Progenitor cell of endocrine pancreas (in vitro differentiated cells): ENCODE measurements at places on chromosomes 7 and 10. TPM values are rescaled to one million over a fixed set of nuclear protein-coding genes. Genes with fewer than 3 reads are reported as not detected.

The MKX gene
- total RNA-seq: 0.31 and 0.67 TPM in 2 replicates

The ITPRID1 gene
- total RNA-seq: 3.1 and 3.9 TPM in 2 replicates

The GHRHR gene
- total RNA-seq: not detected in 2 replicates

The GNAT3 gene
- not detected in 2 replicates for total RNA-seq

The TRA2A gene
- 203 and 216 TPM in 2 replicates for total RNA-seq

The ENTPD1 gene
- 0.29 TPM in 1 of 2 replicates, not detected in the other for total RNA-seq

The STEAP2 gene
- total RNA-seq: 4.9 and 5.3 TPM in 2 replicates

The PDE6C gene
- total RNA-seq: not detected in 2 replicates

The TAS2R38 gene
- not detected in 2 replicates for total RNA-seq

The CFAP70 gene
- total RNA-seq: 5.3 and 5.6 TPM in 2 replicates

The LRRC4 gene
- total RNA-seq: 15.9 and 19.4 TPM in 2 replicates

The ADRB1 gene
- not detected in 2 replicates for total RNA-seq

The PRPS1L1 gene
- total RNA-seq: not detected in 2 replicates

The NRG3 gene
- total RNA-seq: 29.5 and 32.2 TPM in 2 replicates

The GNG11 gene
- total RNA-seq: not detected in 2 replicates

The NME8 gene
- total RNA-seq: 0.67 and 2.7 TPM in 2 replicates

The SH2D4B gene
- 0.11 and 0.12 TPM in 2 replicates for total RNA-seq

The ZC3HAV1 gene
- total RNA-seq: 41.2 and 44.6 TPM in 2 replicates

DNA sequence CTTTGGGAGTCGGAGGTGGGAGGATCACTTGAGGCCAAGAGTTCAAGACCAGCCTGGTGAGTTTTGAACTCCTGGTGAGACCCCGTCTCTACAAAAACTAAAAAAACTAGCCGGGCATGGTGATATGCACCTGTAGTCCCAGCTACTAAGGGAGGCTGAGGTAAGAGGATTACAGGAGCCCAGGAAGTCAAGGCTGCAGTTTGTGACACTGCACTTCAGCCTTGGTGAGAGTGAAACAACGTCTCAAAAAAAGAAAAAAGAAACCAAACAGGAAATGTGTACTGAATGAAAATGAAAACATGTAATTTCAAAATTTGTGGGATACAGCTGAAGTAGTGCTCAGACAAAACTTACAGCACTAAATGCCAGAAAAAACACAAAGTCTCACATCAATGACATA is 7.6 kb downstream of the ARHGAP12 start:
- peak overlapping the region; percentile 74 for H3K27ac ChIP-seq
- no peak for DNase-seq

GRCh38 chr10:89646889-89647657 is 2.0 kb upstream of the PANK1 start:
- no peak for DNase-seq
- peak overlapping the region; percentile 5 for H3K4me3 ChIP-seq
- H3K4me1 ChIP-seq: peaks cover 25% of the 10 kb centered on the region
- H3K36me3 ChIP-seq: no peaks in the 10 kb centered on the region

- no peak for DNase-seq
- no peaks in the 10 kb centered on the region for H3K36me3 ChIP-seq
- no peak overlapping the region for H3K27ac ChIP-seq
- H3K4me1 ChIP-seq: no peaks in the 10 kb centered on the region
- no peaks in the 10 kb centered on the region for H3K27me3 ChIP-seq
Observed at GRCh38 chr10:94150541-94151184, 156.9 kb downstream of the PLCE1 start.

DNA sequence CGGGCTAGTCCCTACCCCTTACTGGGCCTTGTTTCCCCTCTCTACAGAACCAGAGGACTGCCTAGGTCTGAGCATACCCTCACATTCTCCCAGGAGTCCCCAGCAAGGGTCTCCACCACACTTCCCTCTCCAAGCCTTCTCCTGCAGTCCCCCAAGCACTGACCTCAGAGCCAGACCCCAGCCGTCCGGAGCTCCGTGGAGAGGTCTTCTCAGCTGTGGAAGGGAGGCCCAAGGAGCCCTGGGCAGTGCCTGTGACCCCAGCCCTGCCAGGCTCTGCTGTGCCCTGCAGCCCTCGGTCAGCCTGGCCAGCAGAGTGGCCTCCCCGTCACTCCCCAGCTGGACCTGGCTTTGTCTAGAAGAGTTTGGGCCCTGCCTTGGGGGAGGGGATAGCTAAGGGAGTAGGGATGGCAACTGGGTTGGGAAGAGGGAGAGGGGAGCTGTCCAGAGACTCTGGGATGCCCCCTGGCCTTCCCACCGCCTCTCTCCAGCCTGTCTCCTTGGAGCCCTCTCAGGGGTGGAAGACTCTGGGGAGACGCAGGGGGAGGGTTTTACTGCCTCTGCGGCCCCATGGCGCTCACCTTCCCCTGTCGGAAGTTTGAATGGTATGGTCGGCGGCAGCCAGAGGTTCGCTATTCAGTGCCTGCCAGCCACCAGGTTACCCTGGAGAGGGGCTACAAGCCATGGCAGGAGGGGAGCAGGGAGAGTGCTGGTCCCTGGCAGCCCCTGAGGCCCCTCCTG is at the start of gene C10orf105:
Gene C10orf105, minus strand, starts transcription at position 315 of the 738 bp plus-strand sequence. CDS start 3,441 bp downstream, outside the sequence.
- H3K4me1 ChIP-seq: no peaks in the 10 kb centered on the region
- H3K36me3 ChIP-seq: no peaks in the 10 kb centered on the region
- DNase-seq: no peak
- H3K27ac ChIP-seq: no peak within 1 kb of the TSS

DNA sequence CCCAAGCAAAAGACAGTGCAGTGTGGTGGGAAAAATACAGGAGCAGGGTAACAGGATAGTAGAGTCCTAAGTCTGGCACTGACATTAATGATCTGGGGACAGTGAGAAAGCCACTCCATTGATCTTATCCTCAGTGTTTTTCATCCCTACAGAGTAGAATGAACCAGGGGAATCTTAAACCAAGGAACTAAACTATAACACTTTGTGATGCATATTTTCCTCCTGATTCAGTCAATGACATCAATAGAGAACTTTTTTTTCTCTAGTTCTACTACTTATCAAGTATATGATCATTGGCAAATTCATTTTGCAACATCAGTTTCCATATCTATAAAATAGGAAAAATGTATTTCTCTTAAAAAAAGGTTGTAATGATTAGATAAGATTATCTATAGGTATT is 151.1 kb downstream of the TMEM26 start:
- H3K4me1 ChIP-seq: no peaks in the 10 kb centered on the region
- no peak overlapping the region for H3K27ac ChIP-seq
- peaks cover 2% of the 10 kb centered on the region for H3K36me3 ChIP-seq
- H3K27me3 ChIP-seq: no peaks in the 10 kb centered on the region

GRCh38 chr7:50379082-50379481 is 71.1 kb downstream of the FIGNL1 start:
- H3K36me3 ChIP-seq: no peaks in the 10 kb centered on the region
- H3K4me3 ChIP-seq: no peak overlapping the region
- DNase-seq: peak; percentile 28
- peaks cover 2% of the 10 kb centered on the region for H3K27me3 ChIP-seq

DNA sequence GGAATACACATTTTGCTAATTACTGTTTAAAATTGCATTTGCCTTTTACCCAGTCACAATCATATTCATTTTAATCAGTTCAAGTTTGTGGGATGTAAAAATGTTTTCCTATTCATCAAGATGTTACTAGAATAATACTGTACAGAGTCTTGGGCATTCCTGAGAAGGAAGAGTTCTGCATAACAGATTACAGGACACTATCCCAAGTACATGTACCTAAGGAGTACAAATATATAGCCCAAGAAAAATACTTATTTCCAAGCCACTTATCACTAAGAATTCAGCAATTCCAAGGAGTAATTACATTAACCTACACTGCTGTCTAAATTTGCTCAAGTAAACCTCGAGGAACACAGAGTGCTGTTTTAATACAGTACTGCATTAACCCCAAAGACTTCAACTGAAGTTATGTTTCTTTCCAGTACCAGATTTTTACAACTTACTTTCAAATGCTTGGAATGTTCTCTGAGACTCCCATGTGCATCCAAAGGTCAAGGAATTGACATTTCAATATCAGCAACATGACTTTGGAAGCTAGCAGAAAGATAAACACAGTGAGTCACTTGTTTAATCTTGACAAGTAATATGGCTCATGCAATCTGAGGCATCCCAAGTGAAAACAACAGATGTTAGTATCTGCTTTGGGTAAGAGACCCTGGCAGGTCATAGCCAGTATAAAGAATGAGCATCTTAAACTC is 125.4 kb upstream of the BET1 start:
- H3K36me3 ChIP-seq: no peaks in the 10 kb centered on the region
- H3K4me3 ChIP-seq: no peak overlapping the region
- no peak for DNase-seq

- peak overlapping the region; percentile 11 for H3K27ac ChIP-seq
- no peaks in the 10 kb centered on the region for H3K27me3 ChIP-seq
- H3K36me3 ChIP-seq: peaks cover 11% of the 10 kb centered on the region
- no peak overlapping the region for H3K4me3 ChIP-seq
- no peaks in the 10 kb centered on the region for H3K4me1 ChIP-seq
Observed at GRCh38 chr10:35005868-35006267, 84.3 kb downstream of the CUL2 start.

DNA sequence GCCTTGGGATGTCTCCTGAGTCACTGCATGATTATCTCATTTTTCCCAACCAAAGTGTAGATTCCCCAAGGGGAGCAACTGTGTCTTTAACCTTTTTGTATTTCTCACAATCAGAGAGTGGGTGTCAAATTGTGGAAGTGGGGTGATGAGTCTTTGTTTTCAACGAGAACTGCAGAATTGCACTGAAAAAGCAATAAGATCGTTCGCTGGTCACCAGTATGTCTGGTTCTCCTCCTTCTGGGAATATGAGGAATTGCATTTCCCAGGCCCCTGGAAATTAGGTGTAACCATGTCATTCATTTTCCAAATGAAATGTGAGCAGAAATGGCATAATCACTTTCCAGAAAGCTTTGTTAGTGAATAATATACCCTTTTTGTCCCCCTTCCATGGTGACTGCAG is 326.9 kb downstream of the GPAM start:
- H3K27ac ChIP-seq: no peak overlapping the region
- H3K27me3 ChIP-seq: no peaks in the 10 kb centered on the region
- no peak for DNase-seq
- H3K4me1 ChIP-seq: no peaks in the 10 kb centered on the region

DNA sequence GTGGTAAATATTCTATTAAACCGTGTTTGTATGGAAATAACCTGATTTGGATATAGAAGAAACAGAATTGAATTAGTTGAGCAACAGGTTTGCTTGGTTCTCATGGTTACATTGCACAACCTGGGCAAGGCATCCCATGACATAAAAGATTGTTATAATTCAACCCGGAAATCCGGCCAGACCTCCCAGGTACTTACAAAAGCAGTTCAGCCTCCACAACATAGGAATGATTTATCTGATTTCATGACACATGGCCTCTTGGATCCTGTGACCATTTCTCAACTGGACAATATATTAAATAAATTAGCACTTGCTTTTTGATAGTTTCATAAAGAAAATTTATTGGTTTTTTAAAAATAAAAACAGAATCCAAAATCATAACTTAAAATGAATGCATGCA is 55.1 kb upstream of the PTPN12 start:
- no peak overlapping the region for H3K27ac ChIP-seq
- no peak for DNase-seq
- H3K4me3 ChIP-seq: no peak overlapping the region

GRCh38 chr7:925601-926000 is 28.9 kb downstream of the ADAP1 start:
- H3K4me1 ChIP-seq: no peaks in the 10 kb centered on the region
- H3K27ac ChIP-seq: no peak overlapping the region
- H3K27me3 ChIP-seq: no peaks in the 10 kb centered on the region
- H3K4me3 ChIP-seq: no peak overlapping the region
- no peak for DNase-seq

DNA sequence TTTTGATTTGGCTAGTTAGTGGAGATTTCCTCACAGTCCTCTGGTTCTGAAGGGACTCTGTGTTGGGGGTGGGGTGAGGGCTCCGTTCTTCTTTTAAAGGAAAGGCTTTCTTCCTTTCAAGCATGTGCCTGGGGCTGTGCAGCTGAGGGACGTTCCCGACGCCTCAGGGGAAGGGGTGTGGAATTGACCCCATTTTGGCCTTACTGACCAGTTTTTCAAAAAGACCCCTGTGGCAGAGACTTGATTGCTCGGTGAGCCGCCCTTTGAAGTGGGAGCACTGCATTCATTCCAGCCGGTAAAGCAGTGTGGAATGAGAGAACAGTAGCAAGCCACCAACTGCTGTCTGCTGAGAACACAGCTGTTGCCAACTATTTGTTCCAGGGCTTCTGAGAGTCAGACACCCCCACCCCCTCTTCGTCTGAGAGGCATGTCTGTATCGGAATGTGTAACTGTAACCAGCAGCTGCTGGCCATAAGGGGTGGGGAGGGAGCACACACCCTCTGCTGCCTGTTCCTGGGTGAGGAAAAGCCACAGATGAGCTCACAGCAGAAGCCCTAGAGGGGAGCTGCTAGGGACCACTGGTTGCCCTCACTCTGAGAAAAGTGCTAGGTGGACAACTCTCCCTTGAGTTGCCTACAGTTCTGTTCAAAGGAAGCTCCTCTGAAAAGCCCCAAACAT is 33.2 kb downstream of the WBP1L start:
- DNase-seq: no peak
- no peaks in the 10 kb centered on the region for H3K27me3 ChIP-seq
- peak overlapping the region; percentile 84 for H3K27ac ChIP-seq

DNA sequence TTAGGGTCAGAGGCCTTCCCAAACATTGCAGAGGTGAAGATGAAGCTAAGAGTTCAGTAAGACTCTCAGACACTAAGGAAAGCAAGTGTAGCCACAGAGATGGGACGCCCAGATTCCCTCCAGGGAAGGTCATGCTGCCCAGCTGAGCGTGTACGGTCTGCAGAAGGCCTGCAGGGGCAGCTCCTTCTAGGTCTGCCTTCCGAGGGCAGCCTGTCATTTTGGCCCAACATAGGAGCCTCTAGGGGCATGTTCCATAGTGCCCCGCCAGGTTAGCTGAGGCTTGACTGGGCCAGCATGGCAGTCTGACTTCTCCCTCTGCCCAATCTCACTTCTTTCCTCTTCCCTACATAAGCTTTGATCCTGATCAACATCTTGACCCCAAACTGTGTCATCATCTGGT is 130.7 kb downstream of the PIP4K2A start:
- no peak overlapping the region for H3K27ac ChIP-seq
- peaks cover 5% of the 10 kb centered on the region for H3K36me3 ChIP-seq
- H3K4me1 ChIP-seq: no peaks in the 10 kb centered on the region
- no peak overlapping the region for H3K4me3 ChIP-seq
- DNase-seq: no peak

- H3K4me3 ChIP-seq: peak overlapping the region; percentile 46
- no peaks in the 10 kb centered on the region for H3K27me3 ChIP-seq
- peaks cover 9% of the 10 kb centered on the region for H3K36me3 ChIP-seq
- peaks cover 22% of the 10 kb centered on the region for H3K4me1 ChIP-seq
- no peak for DNase-seq
Observed at GRCh38 chr7:50614721-50615518, 49.7 kb upstream of the DDC start.

GRCh38 chr10:89940076-89940475 is 238.7 kb downstream of the KIF20B start:
- DNase-seq: no peak
- H3K27me3 ChIP-seq: no peaks in the 10 kb centered on the region
- H3K27ac ChIP-seq: no peak overlapping the region
- H3K4me1 ChIP-seq: no peaks in the 10 kb centered on the region
- H3K4me3 ChIP-seq: no peak overlapping the region

DNA sequence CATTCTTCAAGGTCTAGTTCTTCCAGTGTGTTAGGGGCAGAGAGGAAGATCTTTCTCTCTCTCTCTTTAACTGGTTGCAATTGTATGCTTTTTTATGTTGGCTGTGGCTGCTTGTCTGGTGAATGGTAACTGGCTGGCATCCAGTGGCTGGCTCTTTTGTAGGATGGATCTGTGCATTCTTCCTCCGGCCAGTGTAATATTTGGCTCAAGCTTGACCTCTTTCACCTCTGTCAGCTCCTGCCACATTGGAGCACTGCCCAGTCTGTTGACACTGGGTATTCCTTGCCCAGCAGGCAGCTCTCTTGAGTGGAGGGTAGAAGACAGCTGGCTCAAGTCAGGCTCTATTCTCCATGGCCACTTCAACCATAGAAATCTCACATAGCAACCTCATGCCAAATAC is 528.3 kb downstream of the PHTF2 start:
- no peak for DNase-seq
- H3K4me3 ChIP-seq: no peak overlapping the region
- no peaks in the 10 kb centered on the region for H3K36me3 ChIP-seq
- H3K27me3 ChIP-seq: no peaks in the 10 kb centered on the region
